NT2/D1 (cell line): ENCODE measurements at places on chromosomes 4 and X.

DNA sequence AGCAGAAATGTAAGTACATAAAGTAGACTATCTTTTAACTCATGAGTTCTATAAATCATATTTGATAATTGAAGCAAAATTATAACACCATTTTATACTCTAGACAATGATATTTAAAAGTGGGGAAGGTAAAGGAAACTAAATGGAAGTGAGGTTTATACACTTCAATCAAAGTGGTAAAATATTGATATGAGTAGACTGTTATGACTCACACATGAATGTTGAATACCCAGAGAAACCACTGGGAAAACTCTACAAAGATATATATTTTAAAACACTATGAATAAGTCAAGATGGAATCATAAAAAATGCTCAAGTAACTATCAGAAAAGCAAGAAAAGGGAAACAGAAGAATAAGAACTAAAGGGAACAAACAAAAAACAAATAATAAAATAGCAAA lies 8.4 kb downstream of the VSIG1 start:
- DNase-seq, result no peak

GRCh38 chrX:45502396-45502795 lies 301.7 kb upstream of the DIPK2B start:
- DNase-seq, result no peak

DNA sequence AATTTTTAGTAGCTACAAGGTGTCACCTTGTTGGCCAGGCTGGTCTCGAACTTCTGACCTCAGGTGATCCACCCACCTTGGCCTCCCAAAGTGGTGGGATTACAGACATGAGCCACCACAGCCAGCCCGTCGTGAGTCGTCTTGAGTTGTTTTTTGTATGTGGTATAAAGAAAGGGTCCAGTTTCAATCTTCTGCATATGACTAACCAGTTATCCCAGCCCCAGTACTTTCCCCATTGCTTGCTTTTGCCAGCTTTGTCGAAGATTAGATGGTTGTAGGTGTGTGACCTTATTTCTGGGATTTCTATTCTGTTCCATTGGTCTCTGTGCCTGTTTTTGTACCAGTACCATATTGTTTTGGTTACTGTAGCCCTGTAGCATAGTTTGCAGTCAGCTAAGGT lies 105.9 kb downstream of the OR13H1 start:
- no peak for DNase-seq

DNA sequence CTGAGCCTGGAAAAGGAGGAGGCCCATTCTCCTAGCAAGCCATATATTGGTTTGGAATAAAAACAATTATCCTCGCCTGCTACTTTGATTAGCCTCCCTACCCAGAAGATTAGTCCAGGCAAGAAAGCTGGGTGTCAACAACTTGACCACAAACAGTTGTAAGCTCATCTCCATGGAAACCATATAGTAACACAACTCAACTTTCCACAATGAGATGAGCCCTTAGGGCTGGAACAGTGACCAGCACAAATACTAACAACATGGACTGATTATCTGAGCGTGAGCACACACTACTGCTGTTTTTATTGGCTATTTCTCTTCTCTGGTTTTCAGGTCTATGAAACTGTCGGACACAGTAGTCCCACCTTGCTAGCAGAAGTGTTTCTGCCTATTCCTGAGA lies 80.8 kb downstream of the CC2D2A start:
- no peak for DNase-seq

- DNase-seq, result no peak
These were observed 16.6 kb downstream of the ARHGAP24 start for GRCh38 chr4:85491527-85491926.

- DNase-seq, result no peak
These were observed 98.8 kb upstream of the SPRY1 start for GRCh38 chr4:123297836-123298235.

DNA sequence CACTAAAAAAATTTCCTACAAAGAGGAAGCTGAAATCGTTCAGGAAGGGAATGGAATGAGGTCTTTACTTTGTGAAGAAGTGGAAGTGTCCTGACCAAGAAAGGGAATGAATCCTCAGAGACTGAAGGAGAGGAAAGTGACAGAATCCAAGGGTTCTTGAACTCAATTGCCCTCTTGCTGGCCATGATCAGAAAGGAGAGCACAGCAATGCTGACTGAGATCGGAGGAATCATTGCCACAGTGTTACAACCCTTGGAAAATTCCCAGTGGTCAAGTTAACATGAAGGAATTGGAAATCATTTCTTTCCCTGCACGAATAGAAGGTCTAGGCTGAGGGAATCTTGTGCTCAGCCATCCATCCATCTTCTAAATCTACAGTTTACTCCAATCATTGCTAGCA lies 190.0 kb upstream of the NEIL3 start:
- no peak for DNase-seq

- no peak for DNase-seq
These were observed 8.4 kb upstream of the SORBS2 start for GRCh38 chr4:185820146-185821028.

GRCh38 chrX:106921637-106922036 lies 1.4 kb downstream of the CLDN2 start:
- no peak for DNase-seq

DNA sequence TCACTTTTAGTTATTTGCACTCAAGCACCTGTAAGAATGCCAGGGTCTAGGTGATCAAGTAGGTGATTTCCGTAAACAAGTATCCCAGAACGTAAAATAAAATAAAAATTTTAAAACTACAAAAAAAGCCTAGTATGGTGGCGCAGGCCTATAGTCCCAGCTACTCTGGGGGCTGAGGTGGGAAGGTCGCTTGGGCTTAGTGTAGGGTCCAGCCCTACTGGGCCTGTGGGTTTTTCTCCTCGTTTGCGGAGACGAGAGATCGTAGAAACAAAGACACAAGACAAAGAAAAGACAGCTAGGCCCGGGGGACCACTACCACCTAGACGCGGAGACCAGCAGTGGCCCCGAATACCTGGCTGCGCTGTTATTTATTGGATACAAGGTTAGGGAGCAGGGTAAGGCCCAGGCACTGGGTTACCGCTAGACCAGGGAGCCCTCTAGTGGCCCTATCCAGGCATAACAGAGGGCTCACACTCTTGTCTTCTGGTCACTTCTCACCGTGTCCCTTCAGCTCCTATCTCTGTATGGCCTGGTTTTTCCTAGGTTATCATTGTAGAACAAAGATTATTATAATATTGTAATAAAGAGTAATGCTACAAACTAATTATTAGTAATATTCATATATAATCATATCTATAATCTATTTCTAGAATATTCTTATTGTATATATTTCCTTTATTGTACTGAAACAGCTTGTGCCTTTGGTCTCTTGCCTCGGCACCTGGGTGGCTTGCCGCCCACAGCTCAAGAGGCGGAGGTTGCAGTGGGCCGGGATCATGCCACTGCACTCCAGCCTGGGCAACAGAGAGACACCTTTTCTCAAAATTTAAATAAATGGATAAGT lies 38.4 kb downstream of the SAGE1 start:
- DNase-seq, result peak; percentile 8

GRCh38 chrX:82141942-82142341 lies 940.0 kb downstream of the SH3BGRL start:
- no peak for DNase-seq

- no peak for DNase-seq
These were observed 1.0 kb downstream of the SLITRK4 start for GRCh38 chrX:143634663-143635455.

DNA sequence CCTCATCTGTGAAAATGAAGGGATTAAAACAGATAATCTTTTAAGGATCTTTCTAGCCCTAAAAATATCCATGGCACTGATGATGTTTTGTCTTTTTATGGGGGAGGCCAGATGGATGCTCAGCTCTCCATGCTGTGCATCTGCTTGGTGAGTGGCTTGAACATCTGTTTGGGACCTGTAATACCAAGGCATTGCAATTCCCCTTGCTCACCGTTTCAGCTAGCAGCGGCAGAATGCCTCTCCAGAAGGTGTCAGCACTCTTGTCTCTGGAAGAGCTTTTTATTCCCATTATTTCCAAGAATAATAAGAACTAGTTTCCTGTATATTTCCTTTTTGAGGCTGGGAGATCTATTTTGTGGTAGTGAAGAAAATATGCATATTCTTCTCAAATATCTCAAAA lies 151.9 kb upstream of the ANK2 start:
- DNase-seq, result no peak

DNA sequence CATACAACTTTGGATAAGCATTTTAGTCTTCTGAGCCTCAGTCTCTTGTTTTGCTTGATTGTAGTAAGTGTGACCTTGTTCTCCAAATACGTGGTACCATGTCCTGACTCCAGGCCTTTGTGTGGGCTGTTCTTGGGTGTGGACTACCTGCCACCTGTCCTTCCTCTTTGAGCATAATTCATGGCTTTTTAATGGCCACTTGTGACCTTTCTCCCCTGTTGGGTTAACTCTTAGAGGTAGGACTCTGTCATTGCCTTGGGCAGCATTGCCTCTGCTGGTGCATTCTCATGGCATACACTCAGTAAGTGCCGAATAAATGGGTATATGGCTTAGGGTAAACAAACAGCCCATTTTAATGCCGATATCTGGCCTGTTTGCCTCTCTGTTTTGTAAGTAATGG lies 3.0 kb downstream of the NSD2 start:
- DNase-seq, result no peak

GRCh38 chr4:152676052-152676854 lies 3.5 kb downstream of the TMEM154 start:
- DNase-seq, result no peak

- DNase-seq, result no peak
These were observed 29.0 kb downstream of the SYAP1 start for GRCh38 chrX:16748425-16748824.

GRCh38 chr4:3010998-3011397 lies 47.6 kb downstream of the GRK4 start:
- DNase-seq, result no peak

- DNase-seq, result no peak
These were observed 19.2 kb upstream of the BRS3 start for GRCh38 chrX:136468391-136469103.

DNA sequence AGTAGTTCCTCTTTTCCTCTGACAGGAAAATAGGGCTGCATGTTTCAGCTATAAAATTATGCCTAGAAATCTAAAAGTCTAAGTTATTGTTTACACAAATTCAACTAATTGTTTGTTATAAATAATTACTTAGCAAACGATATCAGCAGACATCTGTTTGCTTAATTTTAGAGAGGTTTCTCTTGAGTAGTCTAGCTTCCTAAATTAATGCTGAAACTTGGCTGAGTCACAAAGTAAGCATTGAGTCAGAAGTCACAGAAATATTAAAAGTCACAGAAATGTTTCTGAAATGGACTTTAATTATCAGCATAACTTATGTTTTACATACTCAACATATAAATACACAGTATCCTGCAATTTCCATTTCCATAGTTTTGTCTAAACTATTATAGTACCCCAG lies 1044.0 kb downstream of the CCSER1 start:
- no peak for DNase-seq

GRCh38 chr4:67328393-67328792 lies 216.9 kb downstream of the CENPC start:
- no peak for DNase-seq

- DNase-seq, result no peak
These were observed 246.5 kb upstream of the RPS6KA3 start for GRCh38 chrX:20513185-20513584.

DNA sequence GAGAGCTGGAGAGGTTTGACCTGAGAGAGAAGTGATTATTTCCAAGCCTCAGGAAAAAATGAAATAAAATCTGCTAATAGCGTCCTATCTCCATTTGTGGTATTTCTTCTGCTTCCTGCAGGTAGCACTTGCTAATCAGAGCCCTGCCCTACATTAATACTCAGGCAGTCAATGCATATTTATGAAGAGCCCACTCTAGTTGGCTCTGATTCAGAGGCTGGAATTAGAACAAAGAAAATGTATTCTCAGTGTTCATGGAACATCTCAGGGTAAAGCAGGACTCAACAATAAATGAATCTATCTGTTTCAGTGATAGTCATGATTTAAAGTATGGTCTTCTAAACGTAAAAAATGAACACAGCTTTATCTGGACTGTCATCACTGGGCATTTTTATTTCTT lies 1.4 kb upstream of the ATP8A1 start:
- no peak for DNase-seq

- no peak for DNase-seq
These were observed 34.4 kb downstream of the AGTR2 start for GRCh38 chrX:116204932-116205331.

DNA sequence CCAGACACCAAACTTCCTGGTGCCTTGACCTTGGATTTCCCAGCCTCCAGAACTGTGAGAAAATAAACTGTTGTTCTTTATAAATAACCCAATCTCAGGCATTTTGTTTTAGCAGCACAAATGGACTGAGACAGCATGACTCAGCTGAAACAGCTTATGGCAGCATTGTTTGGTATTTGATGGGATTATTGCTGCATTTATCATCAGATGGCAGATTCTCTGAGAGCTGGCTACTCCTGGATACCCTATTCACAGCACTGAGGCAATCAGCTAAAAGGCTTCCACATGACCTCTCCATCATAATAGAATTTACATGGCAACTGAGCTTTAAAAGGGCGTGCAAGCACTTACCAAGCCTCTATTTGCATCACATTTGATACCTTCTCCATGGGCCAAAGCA lies 623.1 kb upstream of the CPEB2 start:
- DNase-seq, result no peak

DNA sequence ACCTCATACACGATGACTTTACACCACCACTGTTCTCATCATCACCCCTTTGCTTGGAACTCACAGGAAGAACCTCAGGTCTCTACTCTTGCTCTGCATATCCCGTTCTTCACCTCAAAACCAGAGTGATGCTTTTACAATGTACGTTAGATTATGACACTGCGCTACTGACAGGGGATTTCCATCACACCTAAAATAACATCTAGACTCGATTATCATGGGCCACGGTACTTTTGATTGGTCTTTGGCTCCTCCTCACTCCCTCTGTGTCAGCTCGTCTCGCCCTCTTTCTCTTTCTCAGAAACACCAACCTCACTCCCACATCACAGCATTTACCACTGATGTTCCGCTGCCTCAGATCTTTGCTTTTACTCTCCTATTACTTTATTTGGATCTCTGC lies 172.4 kb downstream of the TLL1 start:
- no peak for DNase-seq

DNA sequence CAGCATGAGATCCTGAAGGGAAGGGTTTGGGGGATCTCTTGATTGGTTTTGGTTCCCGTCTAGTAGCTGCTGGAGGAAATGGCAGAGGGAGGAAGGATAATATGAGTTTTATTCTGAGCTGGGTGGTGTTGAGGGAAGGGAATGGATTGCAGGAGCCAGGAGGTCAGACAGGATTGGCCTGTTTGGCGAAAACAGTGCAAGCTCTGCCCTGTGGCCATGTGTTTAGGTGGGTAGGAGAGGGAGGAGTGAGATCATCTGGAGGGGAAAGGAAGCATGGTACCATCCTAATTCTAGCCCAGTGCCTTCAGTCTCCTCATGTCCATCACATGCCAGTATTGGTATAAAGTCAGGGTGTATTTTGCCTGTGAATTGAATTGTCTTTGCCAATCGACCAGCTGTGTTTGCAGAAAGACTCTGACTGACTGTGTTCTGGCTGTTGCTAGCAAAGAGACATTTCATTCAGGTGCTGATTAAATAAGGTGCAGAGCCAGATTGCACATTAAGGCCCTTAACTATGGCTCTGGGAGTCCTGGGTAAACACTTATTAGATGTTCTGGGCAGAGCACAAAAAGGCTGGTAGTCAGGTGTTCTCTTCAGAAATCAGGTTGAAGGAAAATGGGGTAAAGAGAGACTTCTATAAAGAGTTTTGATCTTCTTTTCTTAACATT lies 10.0 kb downstream of the TMEM164 start:
- no peak for DNase-seq
